Activated CD4-positive, CD25-positive, alpha-beta regulatory T cell treated with anti-CD3 and anti-CD28 coated beads, Interleukin-2, amount 50 U/mL, for 24 hours (primary cell): ENCODE measurements at places on chromosomes 13 and 19.

GRCh38 chr13:110491869-110492678 lies 69.4 kb downstream of the RAB20 start:
- no peak for ATAC-seq

DNA sequence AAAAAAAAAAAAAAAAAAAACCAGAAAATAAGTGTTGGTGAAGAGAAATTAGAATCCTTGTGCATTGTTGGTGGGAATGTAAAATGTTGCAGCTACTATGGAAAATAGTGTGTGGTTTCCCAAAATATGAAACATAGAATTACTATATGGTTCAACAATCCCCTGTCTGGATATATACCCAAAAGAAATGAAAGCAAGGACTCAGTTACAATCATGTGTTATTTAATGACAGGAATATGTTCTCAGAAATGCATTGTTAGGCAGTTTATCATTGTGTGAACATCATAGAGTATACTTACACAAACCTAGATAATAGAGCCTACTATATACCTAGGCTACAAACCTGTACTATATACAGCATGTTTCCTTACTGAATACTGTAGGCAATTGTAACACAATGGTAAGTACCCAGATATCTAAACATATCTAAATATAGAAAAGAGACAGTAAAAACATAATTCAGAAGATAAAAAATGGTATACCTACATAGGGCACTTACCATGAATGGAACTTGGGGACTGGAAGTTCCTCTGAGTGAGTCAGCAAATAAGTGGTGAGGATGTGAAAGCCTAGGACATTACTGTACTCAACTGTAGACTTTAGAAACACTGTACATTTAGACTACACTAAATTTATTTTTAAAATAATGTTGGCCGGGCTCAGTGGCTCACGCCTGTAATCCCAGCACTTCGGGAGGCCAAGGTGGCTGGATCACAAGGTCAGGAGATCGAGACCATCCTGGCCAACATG lies 25.7 kb upstream of the SLC7A1 start:
- no peak for ATAC-seq

- no peak for ATAC-seq
These were observed 500.9 kb upstream of the HTR2A start for GRCh38 chr13:47397739-47398138.

GRCh38 chr19:10206226-10206885 lies 11.6 kb upstream of the DNMT1 start:
- no peak for ATAC-seq

DNA sequence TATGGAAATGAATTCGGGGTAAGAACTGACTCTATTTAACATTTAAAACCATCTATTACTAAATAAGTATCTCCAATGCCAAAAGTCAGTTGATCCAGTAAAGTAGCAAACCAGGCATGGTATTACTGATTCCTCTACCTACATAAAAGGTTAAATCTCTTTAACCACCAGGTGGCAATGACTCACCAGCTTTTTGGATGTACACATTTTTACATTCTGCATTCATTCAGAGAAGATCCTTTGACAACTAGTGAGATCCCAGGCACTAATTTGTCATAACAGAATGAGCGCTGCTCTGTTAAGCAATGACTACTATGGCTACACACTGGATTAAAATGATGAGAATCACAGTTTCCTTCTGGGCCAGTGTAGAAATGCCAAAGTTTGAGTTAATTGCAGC lies 329.8 kb upstream of the GPC6 start:
- no peak for ATAC-seq
